NCI-H2029 (cell line): ENCODE measurements at places on chromosomes 6 and 20.
A peak's percentile ranks its signal among the peaks of the same experiment; 100 is the strongest.

- DNase-seq: no peak
These were observed 19.6 kb upstream of the LTV1 start for GRCh38 chr6:143823548-143823947.

- DNase-seq: no peak
These were observed 31.3 kb upstream of the TRDN start for GRCh38 chr6:123668063-123668462.

GRCh38 chr6:141744194-141744925 is 388.4 kb upstream of the GJE1 start:
- no peak for DNase-seq

DNA sequence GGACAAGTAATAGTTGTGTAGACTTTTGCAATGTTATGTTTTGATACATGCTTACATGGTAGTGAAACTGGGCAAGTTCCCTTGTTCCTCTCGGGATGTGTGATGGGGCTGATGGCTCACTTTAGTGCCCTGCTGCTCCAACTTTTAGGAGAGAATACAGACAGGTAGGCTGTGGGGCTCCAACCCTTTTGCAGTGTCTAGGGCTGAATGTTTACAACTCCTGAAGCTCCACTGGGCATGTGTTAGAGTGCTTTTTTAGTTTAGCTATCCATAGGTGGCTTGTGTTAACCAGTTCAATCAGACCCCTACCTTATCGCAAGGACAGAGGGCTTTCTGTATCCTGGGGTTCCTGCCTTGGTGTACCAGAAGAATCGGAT is 33.8 kb downstream of the SERPINB6 start:
- DNase-seq: no peak

- DNase-seq: no peak
These were observed 388.3 kb downstream of the BMP2 start for GRCh38 chr20:7155794-7156193.

- DNase-seq: no peak
These were observed 122.1 kb downstream of the HIVEP2 start for GRCh38 chr6:142822842-142823241.

- no peak for DNase-seq
These were observed 28.9 kb downstream of the CLIC5 start for GRCh38 chr6:45986746-45987274.

GRCh38 chr6:148831064-148831463 is 84.2 kb downstream of the UST start:
- DNase-seq: no peak

- DNase-seq: no peak
These were observed 20.0 kb upstream of the CDH22 start for GRCh38 chr20:46328200-46328882.

GRCh38 chr20:48092596-48093280 is 307.5 kb upstream of the SULF2 start:
- DNase-seq: no peak

GRCh38 chr20:38355161-38356012 is 9.1 kb downstream of the LBP start:
- no peak for DNase-seq

DNA sequence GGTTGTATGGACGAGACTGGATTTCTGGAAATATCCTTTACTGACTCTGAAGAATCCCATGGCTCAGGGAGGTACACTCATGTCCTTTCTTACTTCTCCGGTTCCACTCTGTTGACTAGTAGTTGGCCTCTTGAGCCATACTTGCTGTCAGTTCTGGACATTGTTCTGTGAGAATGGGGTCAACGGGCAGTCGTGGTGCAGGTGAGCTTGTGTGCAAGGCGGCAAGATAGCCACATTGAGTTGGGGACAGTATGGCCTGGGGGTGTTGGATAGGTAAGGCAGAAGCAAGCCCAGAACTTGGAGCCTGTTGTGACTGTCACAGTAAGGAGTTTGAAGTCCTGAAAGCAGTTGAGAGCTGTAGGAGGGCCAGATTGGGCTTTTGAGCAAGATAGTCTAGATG is 13.5 kb upstream of the SLC22A1 start:
- DNase-seq: no peak

DNA sequence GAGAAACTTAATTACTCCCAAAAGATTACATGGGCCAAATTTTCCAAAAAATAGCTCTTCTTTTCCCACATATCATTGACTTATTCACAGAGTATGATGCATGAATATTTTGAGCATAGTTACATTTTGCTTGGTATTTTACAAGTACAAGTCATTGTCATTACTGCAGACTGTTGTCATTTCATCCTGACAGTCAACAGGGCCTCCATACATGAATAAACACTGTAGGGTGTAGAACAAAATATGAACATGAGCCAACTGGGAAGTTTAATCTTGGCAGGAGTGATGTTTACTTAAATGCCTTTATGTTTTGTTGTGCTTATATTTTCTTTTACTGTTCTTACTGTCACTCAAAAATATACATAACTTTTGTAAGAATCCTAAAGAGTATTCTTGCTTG is 340.7 kb downstream of the ADGRB3 start:
- DNase-seq: peak; percentile 27

DNA sequence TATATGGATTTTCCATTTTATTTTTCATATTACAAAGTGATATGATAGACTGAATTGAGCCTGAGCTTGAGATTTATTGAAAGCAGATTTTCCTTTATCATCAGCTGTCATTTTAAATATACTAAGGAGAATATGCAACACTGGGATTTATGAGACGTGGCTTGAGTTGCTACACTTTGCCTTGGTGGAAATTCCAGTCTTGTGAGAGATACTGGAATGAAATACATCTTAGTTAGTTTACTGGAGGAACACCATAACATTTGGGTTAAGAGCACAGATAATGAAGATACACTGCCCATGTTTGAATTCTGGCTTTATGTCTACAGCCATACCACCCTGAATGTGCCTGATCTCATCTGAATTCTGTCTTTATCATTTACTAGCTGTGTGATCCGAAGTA is 86.5 kb upstream of the IFNGR1 start:
- DNase-seq: no peak

- no peak for DNase-seq
These were observed 48.7 kb upstream of the GATA5 start for GRCh38 chr20:62524505-62524911.

DNA sequence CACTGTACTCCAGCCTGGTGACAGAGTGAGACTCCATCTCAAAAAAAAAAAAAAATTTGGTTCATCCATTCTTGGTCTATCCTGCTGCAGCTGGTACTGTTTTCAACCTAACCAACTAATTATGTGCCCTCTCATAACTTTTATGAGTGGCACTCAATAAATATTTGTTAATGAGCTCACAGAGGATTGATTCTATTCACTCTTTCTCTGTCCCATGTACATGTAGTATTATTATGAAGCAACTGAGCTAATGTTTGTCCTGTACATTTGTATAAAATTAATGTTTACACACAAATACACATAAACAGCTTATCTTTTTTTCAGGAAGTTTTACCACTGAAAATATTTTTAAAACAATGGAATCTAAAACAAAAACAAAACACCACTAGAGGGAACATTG is 10.1 kb downstream of the RIPOR2 start:
- no peak for DNase-seq

DNA sequence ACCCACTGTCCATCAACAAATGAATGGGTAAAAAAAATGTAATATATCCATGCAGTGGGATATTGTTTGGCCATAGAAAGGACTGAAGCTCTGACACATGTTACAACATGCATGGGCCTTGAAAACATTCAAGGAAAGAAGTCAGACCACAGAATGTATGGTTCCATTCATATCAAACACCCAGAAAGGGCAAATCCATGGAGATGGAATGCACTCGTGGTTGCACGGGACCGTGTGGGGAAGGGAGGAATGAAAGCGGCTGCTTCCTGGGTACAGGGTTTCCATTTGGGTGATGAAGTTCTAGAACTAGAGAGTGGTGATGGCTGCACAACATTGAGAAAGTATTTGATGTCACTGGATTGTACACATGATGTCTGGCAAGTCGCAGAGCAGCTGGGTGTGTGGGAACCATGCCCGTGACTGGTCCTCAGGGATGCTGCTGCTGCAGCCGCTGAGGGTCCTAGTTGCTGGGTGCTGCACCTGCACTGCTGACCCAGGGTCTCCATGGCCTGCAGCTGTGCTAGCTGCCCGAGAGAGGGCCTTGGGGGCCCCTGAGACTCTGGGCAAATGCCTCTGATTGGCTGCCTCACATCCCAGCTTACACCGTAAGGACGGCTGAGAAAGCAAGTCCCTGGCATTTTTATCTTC is 220.3 kb downstream of the NRN1 start:
- DNase-seq: no peak

GRCh38 chr20:52524861-52525260 is 333.3 kb upstream of the ZFP64 start:
- DNase-seq: no peak

- peak; percentile 71 for DNase-seq
These were observed at the start of gene SMOC2 for GRCh38 chr6:168440520-168441433. Gene SMOC2 (plus strand): TSS chr6:168441184. CDS start chr6:168441371, 187 bp downstream.

GRCh38 chr6:37804586-37804985 is 14.9 kb upstream of the ZFAND3 start:
- no peak for DNase-seq
